ENCODE measurements at places on chromosomes 13 and 19.

DNA sequence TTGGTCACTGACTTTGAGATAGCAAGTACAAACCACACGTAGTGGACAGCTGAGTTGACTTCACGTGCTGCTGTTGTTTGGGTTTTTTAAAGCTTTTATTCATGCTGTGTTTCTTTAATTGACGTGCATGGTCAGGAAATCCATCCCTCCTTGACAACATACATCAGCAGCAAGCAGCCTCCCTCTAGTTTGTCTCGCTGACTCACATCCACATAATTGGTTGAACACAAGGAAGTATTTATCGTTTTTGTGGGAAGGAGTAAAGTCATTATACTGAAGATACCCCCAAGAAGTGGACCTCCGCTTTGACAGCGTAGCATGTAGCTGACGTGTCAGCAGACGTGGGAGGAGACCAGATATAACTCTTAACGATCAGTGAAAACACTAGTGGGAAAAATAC is 355.8 kb downstream of the MYO16 start:
- no peak for DNase-seq

- no peak for DNase-seq
These were observed 163.0 kb downstream of the EFNB2 start for GRCh38 chr13:106372199-106373155.

DNA sequence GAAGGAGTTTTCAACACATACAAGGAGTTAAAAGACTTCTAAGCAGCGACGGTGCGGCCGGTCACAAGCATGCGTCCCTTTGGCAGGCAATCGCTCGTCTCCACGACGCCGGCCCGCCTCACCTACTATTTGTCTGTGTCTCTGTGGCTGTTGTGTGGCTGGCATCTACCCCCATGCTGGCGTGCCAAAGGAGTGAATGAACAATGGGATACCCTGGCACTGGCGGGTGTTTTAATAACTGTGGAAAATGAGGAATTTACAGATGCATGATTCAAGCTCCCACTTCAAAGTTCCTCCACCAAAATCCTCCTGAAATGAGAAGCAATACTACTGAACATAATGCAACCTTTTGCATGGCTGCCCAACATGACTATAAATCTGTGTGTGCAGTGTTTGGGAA is 176.6 kb downstream of the KLF5 start:
- DNase-seq = no peak

DNA sequence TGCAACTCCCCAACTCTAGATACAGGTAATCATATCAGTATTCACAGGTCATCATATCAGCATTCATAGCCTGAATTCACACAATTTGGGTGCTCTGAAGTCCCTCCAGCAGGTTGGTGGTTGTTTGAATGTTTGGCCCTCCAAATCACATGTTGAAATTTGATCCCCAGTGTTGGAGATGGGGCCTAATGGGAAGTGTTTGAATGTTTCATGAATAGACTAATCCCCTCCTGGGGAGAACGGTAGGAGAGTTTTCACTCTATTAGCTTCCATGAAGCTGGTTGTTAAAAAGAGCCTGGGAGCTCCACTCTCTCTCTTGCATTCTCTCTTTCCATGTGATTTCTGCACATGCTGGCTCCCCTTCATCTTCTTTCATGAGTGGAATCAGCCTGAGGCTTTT is 288.6 kb upstream of the PCDH9 start:
- DNase-seq = no peak

GRCh38 chr13:28885181-28885580 is 65.0 kb downstream of the MTUS2 start:
- no peak for DNase-seq

DNA sequence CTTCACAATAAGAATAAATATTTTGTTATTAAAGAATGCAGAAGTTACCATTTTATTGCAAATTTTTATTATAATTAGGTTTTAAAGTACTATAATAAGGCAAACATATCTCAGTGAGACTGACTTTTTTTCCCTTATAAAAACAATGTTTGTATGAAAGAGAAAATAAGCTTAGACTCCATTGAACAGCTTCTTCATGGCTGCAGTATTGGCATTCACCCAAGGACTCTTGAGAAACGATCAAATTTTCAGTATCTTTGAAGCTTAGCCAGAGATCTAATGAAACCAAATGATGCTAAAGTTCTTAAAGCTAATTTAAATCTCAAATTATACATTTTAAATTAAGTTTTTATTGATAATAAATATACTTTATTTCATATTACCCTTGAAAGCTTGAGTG is 128.3 kb downstream of the GGACT start:
- DNase-seq = no peak

GRCh38 chr19:50205681-50206138 is 2.3 kb downstream of the MYH14 start:
- no peak for DNase-seq

DNA sequence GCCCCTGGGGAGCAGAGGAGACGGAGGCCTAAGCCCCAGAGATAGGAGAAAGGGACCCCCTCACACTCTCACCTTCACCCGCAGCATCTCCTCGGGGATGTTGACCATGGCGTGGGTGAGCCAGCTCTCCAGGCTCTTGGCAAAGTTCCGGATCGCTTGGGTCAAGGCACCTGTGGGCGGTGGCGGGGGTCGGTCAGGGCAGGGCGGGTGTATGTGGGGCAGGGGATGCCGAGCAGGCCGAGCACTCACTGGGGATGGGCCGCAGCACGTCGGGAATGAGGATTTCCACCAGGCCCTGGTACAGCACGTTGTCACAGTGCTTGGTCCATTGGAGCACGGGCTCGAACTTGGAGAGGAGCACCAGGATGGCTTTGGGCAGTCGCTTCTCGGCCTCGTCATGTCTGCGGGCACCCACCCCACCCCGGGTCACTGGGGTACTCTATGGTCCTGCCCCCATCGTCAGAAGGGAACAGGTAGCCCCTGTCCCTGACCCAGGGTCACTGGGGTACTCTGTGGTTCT is 13.1 kb downstream of the DCAF15 start:
- no peak for DNase-seq

- DNase-seq = no peak
These were observed 59.6 kb upstream of the ZNF599 start for GRCh38 chr19:34832581-34833112.

GRCh38 chr19:4754248-4754647 is 30.6 kb upstream of the DPP9 start:
- no peak for DNase-seq

GRCh38 chr19:4373601-4374497 is 26.5 kb downstream of the SH3GL1 start:
- no peak for DNase-seq

- DNase-seq = no peak
These were observed 2.3 kb downstream of the SPACA4 start for GRCh38 chr19:48608798-48609263.

- no peak for DNase-seq
These were observed 1447.3 kb upstream of the MIR17HG start for GRCh38 chr13:89900104-89900765.

- DNase-seq = no peak
These were observed 726.0 kb downstream of the UQCRFS1 start for GRCh38 chr19:28486926-28487325.

- DNase-seq = no peak
These were observed 6.9 kb downstream of the TTYH1 start for GRCh38 chr19:54422136-54422535.

DNA sequence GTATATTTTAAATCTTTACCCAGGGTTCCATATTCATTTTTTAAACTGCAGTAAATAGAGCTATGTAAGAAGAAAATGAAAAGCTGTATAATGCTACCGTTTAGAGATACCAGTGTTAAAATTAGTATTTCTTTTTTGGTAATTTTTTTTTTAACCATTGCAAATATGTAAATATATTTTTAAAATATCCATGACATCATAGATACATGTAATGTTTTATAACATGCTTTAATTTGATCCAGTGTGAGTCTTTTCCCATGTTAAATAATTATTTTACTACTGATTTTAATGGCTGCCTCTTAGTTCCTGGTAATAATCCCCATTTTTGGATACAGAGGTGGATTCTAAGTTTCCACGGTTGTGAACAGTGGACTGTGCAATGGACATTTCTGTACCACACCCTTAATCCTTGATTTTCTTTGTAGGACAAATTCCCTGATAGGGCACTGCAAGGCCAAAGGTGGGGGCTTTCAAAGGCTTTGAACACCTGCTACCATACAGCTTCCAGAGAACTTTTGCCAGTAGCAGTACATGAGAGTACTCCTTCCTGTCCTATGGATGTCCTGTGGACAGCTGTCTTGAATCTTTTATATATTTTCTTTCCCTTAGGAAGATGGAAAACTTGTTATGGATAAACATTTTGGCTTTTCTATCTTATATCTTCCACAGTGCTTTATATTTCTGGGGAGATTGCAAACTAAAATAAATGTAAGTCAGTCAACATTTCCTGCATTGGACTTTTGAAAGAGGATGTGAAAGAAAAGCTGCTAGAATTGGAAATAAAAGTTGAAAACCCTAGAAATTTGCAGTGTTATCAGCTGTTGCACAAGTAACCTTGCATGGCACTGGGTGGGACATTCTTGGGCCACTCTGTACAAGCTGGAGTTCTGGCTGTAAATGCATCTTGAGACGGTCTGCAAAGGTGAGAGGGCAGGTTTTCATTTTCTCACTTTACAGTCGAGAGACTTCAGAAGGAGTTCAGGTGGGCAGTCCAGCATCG is 46.8 kb downstream of the ARHGEF7 start:
- no peak for DNase-seq

GRCh38 chr19:18875726-18876125 is 20.2 kb downstream of the CERS1 start:
- DNase-seq = no peak

DNA sequence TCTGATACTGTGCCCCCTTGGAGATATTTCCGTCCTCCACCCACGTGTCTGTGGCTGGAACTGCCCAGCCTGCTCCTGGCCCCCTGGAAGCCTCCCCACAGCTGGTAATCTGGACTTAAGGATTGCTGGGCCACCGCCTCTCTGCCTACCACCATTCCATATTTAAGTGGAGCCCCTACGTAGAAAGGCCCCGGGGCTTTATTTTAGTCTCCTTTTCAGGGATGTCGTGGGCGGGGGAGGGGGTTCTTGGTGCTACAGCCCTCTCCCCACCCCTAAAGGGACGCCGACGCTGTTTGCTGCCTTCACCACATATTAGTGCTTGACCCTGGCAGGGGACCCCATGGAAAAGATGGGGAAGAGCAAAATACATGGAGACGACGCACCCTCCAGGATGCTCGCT is 2.7 kb upstream of the NOP53 start:
- DNase-seq = no peak

DNA sequence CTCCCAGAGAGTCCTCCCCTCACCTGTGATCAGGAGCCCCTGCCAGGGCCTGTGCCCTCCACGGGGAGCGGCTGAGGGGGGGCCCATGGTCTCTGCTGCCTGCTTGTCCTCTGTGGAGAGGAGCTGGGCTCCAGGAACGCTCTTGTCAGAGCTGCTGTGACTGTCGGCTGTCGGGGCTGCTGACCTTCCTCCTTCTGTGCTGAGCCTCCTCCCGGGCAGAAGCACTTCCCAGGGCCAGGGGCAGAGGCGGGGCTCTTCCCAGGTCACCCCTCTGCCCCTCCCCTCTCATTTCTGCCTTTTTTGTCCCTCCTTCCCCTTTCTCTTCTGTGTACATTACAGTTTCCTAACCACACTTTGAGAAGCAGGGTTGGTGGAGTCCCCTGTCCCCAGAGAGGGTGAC is at the start of gene CEACAM4:
CEACAM4 (minus strand) TSS at position 198 of the 400 bp plus-strand sequence; CDS start at position 87, 111 bp downstream.
- DNase-seq = no peak

DNA sequence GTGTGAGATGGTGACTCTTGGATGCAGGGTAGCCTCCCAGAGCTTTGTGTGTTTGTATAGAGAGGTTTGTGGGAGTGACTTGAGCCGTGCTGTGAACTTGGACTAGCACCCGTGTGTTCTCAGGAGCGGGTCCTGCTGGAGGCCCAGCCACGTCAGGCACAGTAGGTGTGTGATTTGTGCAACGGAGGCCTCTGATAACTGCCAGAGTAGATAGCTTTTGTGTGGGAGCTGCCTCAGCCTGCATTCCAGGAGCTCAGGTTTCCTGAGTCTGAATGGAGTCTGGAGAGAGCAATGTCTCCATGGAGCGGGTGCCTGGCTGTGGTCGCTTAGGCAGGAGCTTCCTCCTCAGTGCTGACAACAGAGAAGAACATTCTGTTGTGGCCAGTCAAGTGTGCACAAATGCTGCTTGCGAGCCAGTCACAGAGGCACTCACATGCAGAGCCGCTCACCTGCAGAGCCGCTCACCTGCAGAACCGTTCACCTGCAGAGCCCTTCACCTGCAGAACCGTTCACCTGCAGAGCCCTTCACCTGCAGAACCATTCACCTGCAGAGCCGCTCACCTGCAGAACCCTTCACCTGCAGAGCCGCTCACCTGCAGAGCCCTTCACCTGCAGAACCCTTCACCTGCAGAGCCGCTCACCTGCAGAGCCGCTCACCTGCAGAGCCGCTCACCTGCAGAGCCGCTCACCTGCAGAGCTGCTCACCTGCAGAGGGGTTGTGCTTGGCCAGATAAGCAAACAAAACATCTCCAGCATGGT is 32.6 kb downstream of the TFDP1 start:
- DNase-seq = no peak

GRCh38 chr19:13255041-13255718 is 105.0 kb downstream of the IER2 start:
- no peak for DNase-seq

GRCh38 chr13:68304286-68304893 is 1074.3 kb upstream of the PCDH9 start:
- no peak for DNase-seq

GRCh38 chr19:39328046-39328705 is 7.5 kb upstream of the LRFN1 start:
- DNase-seq = peak; percentile 79

DNA sequence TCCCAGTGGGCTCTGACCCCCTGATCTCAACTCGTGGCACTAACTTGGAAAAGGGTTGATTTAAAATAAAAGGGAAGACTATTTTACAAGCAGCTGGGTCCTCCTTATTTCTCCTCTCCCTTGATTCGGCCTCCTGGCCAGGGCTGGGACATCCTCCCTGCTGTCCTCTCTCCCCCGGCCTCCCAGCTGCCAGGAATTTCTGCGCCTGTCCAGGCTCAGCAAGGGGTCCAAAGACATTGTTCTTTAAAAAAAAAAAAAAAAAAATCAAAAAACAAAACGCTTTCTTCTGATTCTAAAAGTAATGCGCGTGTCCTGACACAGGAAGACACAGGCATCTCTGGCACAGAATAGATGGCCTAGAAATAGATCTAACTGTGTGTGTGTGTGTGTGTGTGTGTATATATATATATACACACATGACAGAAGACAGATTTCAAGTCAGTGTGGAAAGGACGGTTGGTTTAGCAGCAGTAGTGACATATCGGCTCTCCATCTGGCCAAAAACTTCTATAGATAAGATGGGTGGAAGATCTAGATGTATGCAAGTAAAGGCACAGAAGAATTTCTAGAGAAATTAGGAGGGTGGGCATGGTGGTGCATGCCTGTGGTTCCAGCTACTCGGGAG is 12.3 kb upstream of the LENG8 start:
- no peak for DNase-seq

Data from substantia nigra (tissue), 51 donors.